Activated T-cell treated with anti-CD3 and anti-CD28 coated beads, Interleukin-2, amount 50 U/mL, for 1 hour (primary cell): ENCODE measurements at places on chromosomes 13 and 19.

DNA sequence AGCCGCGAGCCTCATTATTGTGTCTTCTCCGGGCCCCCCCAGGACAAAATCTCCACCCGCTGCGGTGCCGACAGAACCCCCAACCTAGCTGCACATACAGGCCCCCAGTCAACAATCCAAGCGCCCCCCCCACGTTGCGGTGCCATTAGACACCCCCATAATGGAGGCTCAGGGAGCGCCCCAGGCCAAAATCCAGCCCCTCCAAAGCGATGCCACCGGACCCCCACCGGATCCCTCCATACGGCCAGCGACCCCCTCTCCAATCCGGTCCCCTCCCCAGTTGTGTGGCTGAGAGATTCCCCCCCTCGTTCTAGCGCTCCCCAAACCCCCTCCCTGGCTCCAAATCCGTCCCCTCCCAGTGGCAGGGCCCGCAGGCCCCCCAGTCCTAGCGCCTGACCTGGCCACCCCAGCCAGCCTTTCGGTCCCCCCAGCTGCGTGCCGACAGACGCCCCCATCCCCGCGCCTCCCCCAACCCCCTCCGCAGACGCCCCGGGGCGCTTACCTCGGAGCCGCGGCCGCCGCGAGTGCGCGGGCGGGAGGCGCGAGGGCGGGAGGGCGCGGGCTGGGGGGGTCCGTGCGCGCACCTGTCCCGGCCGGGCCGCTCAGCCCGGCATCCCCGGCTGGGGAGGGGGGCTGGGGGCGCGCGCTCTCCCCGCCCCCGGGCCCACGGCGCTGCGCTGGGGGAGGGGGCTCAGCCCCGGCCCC lies 21.6 kb upstream of the SEMA6B start:
- no peak for DNase-seq

GRCh38 chr13:21050288-21051197 lies 10.8 kb downstream of the LATS2 start:
- DNase-seq: no peak

- DNase-seq: peak; percentile 58
These were observed 5.9 kb downstream of the BORCS8 start for GRCh38 chr19:19185853-19186740.

DNA sequence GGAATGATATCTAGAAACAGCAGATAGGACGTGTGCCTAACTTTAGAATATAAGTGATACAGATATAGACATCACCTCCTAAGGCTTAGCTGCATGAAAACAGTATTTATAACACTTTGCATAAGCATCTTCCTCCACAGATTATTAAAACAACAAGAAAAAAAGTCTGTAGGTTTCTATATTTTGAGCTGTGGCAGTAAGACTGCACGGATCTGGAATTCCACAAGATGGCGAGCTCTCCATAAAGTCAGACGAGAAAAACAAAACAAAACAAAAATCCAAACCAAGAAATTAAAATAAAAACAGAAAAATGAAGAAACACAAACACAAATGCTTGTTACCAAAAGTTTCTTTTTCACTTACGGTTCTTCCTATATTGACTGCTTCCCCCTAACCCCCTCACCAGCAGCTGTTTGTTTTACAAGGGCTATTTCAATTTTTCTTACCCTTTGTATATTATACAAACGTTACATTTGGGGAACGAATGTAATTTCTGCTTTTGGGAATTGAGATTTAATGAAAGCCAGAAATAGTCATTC lies 285.8 kb downstream of the MYO16 start:
- DNase-seq: no peak

DNA sequence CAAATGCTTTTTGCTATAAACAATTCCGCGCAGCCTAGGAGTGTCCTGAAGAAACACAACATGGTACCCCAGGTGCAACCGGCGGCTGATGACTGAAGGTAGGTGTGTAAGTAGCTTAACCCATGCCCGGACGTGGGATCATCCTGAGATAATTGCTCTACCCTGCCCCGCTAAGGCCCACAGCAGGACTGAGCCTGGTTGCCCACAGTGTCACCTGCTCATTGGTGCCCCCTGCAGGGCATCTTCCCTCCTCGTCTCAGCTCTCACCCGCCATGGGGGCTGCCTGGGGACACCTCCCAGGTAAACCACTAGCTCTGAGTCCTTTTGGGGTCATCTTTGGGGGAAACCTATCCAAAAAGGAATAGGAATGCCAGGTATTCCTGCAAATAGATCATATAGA lies 22.3 kb downstream of the TMEM161A start:
- DNase-seq: peak; percentile 50

DNA sequence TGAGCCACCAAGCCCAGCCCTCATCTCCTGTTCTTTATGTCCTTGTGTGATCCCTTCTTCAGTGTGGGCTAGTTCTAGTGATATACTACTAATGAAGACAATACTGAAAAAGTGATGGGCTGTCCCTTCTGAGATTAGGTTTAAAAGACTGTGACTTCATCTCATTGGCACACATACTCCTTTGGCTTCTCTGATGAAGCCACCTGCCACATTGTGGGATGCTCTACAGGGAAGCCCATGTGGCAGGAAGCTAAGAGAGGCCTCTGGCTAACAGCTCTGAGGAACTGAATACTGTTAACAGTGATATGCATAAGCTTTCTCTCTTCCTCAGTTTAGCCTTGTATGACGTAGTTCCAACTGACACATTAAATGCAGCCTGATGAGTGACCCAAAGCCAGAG lies 13.6 kb downstream of the CSNK1A1L start:
- DNase-seq: no peak

GRCh38 chr19:8569066-8569771 lies 8.0 kb downstream of the MYO1F start:
- peak; percentile 63 for DNase-seq
